ENCODE measurements at places on chromosomes 12 and 14.

GRCh38 chr14:70718383-70719118 lies 76.8 kb downstream of the TTC9 start:
- H3K4me3 ChIP-seq: no peak overlapping the region
- peaks cover 4% of the 10 kb centered on the region for H3K4me1 ChIP-seq
- H3K27ac ChIP-seq: no peak overlapping the region
- DNase-seq: no peak

- DNase-seq: no peak
- H3K4me1 ChIP-seq: peaks cover 14% of the 10 kb centered on the region
- no peaks in the 10 kb centered on the region for H3K36me3 ChIP-seq
Observed at GRCh38 chr14:55789406-55789805, 209.4 kb downstream of the KTN1 start.

GRCh38 chr12:84877340-84877739 lies 35.3 kb downstream of the SLC6A15 start:
- H3K4me3 ChIP-seq: no peak overlapping the region
- no peaks in the 10 kb centered on the region for H3K4me1 ChIP-seq
- no peak for DNase-seq
- no peaks in the 10 kb centered on the region for H3K27me3 ChIP-seq
- H3K27ac ChIP-seq: no peak overlapping the region

DNA sequence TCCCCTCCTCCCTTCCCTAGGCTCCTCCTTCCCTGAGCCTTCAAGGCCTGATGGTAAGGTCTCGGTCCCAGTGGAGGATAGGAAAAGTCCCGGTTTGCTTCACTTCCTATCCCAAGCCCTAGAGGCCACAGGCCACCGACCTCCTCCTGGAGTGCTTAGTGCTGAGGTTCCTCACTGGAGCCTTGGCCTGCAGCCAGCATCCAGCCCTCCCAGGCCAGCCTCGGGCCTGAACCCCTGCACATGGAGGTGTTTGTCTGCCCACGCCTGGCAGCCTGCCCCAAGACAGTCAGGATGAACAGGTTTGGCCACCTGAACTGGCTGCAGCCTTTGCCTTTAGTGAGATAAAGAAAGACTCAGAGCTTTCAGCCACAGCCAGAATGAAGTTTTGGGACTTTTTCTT lies 15.8 kb upstream of the KRT7 start:
- H3K36me3 ChIP-seq: no peaks in the 10 kb centered on the region
- H3K4me3 ChIP-seq: no peak overlapping the region
- H3K27me3 ChIP-seq: no peaks in the 10 kb centered on the region
- no peak overlapping the region for H3K27ac ChIP-seq
- no peaks in the 10 kb centered on the region for H3K4me1 ChIP-seq
- no peak for DNase-seq

DNA sequence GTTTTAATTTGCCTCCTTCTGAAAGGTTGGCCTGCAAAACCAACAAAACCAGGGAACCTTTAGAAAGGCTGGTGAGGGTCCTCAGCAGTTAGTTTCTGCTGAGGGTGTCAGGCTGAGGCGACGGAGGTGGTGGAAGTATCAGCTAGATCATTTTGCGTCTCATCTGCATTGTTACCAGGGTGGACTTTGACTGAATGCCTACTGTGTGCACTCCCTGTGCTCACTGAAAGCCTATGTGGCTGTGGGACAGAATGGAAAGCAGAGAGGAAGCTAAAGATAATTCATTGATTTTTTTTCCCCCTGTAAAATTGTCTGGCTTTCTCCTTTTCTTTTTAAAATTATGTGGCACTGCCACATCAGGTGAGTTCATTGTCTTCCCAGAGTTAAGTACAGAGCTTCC lies 68.4 kb upstream of the SRSF5 start:
- H3K27ac ChIP-seq: no peak overlapping the region
- peaks cover 46% of the 10 kb centered on the region for H3K4me1 ChIP-seq
- no peak for DNase-seq
- no peaks in the 10 kb centered on the region for H3K27me3 ChIP-seq

- no peak for DNase-seq
- no peaks in the 10 kb centered on the region for H3K36me3 ChIP-seq
- no peak overlapping the region for H3K4me3 ChIP-seq
- H3K4me1 ChIP-seq: no peaks in the 10 kb centered on the region
- H3K27ac ChIP-seq: no peak overlapping the region
- no peaks in the 10 kb centered on the region for H3K27me3 ChIP-seq
Observed at GRCh38 chr12:93895089-93895445, 217.9 kb downstream of the CRADD start.

GRCh38 chr14:105375635-105376057 lies 22.7 kb upstream of the TEX22 start:
- H3K4me1 ChIP-seq: no peaks in the 10 kb centered on the region
- DNase-seq: no peak
- H3K27ac ChIP-seq: no peak overlapping the region
- H3K4me3 ChIP-seq: no peak overlapping the region
- no peaks in the 10 kb centered on the region for H3K27me3 ChIP-seq
